ENCODE measurements at places on chromosomes 3 and 15.

GRCh38 chr3:40745381-40746106, 220.8 kb downstream of the ZNF621 start:
- DNase-seq, result no peak

DNA sequence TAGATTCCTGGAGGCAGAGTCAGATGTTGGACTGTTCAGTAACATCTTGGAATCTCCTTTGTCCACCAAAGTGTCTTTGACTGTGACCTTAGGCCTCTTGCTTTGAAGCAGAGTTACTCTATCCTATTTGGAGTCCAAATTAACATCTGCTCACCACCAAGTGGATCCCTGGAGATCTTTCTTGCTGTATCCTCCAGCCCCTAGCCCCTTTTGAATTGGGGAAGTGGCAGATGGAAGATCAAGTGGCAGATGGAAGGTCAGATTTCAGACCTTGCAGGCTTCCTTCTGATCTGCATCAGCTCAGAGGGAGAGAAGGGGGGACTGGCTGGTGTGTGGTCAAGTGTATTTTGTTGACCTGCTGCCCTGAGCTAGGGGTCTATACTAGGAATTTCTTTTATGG, 125.0 kb upstream of the ROPN1 start:
- DNase-seq, result no peak

GRCh38 chr15:87477737-87478686, 778.5 kb downstream of the NTRK3 start:
- peak; percentile 56 for DNase-seq

GRCh38 chr15:62517541-62517940, 352.5 kb upstream of the C2CD4B start:
- no peak for DNase-seq

- DNase-seq, result no peak
These were observed 9.0 kb downstream of the GMNC start for GRCh38 chr3:190853464-190853863.

DNA sequence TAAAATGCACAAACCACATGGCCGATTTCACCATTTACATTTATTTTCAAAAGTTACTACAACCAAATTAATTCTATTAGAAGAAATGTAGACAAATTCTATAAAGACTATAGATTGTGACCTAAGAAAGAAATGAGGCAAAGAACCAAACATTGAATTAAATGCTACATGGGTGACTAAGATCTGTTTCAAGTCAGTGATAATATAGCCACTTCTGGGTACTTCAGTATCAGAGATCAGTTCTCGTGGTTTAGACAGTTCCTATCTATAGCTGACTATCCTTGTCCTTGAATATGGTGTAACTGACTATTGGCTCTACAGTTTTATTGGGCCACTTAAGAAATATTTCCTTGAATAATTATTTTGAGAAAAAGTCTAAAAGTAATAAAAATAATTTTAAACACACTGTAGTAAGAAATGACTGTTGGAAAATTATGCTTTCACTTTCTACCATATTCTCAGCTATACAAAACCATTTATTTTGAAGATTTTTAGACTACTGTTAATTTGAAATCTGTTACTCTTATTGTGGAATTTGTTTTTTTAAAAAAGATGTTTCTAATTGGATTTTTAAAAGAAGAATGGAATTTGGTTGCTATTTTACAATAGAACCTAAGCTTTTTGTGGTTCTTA, 14.1 kb downstream of the KCNMB3 start:
- DNase-seq, result no peak

DNA sequence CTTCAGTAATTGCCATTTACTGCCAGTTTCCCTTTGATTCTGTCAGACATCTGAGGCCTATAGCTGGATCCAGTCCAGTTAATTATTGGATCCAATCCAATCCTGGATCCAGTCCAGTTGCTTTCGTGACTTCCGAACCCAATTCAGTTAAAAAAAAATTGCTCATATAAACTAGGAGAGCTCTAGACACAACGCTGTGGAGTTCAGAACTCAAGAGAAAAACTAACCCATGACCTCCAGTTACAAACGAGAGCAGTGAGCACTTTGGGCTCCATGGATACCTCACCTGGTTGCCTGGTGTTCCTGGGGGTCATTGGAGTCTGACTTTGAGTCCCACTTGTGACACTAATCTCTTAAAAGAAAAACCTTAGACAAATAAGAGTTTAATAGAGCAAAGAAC, 269.8 kb downstream of the THSD4 start:
- no peak for DNase-seq

DNA sequence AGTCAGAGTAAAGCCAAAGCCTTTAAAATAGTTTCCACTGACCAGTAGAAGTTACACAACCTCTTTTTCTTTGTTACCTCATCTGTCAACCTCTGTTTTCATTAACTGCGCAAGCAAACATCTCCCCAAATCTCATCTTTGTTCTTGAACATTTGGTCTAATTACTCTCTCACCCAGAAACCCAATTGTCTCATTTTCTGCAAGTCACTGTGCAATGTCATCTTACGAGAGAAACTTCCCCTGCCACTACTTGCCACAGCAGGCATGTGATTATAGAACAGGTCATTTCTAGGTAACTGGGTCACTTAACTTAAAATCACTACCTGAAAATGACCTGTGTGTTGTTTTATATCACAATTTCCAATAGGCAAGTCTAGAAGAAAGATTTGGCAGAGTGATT, 159.4 kb downstream of the SI start:
- no peak for DNase-seq

GRCh38 chr3:178054471-178054870, 481.8 kb upstream of the KCNMB2 start:
- no peak for DNase-seq

DNA sequence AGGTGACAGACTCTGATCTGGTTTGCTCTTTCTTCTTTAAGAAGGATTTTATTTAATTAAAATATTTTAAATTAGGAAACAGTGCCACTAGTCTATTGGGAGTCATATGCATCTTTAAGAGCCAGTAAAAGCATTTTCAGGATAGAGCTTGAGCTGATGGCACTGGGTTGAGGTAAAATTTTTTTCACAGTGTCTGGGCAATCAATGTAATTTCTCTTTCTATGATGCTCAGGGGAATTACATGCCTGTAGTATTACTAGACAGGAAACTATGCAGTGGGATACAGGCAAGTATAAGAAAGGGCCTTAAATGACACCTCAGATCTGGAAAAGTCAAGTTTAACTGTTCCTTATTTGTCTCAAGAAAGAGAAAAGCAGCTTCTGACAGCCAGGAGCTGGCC, 76.4 kb downstream of the GAP43 start:
- DNase-seq, result no peak

DNA sequence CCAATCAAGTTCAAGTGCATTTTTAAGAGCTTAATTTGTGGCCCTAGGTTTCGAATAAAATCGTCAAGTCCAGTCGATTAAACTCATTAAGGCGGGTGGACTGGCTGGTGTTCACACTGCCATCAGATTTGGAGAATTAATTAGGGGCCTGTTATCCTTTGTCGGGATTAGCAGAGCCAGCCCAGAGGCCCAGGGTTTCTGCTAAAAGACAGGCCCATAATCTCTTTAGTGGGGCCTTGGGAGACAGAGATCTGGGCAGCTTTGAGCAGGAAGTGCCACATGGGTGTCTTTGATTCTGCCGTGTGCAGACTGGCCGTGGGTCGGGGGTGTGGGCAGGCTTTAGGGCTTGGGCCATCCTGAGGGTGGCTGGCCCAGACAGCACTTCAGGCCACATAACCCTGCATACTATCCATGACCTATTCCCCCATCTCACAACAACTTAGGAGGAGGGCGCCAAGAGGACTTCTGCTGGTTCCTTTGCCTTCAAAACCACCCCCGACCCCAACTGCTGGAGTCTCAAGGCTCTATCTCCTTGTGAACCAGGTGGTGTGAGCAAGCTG, 94.7 kb downstream of the PLXNA1 start:
- no peak for DNase-seq

GRCh38 chr3:170144437-170144843, 37.1 kb downstream of the PHC3 start:
- no peak for DNase-seq

DNA sequence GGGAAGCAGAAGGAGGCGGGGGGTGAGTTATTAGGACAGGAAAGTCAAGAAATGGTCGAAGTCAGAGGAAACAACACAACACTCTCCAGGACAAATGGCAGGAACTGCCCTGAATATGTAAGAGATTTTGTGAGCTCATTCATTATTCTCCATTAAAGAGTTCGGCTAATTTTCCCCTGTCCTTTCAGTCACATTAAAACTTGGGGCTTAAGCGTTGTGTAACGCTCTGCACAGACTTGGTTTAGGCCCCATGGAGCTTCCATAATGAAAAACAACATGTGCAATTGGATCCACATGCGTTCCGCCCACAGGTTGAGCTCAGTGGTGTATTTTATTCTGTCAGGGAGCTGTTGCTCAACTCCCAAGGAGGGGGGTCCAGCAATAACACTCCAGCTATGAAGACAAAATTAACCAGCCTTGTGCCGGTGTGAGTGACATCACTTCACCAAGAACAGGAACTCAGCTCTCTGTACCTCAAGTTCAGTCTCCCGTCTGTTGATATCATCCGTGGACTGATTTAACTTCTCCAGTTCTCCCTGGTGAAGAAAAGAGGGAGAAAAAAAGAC, 2.3 kb downstream of the SH3BP5 start:
- no peak for DNase-seq

DNA sequence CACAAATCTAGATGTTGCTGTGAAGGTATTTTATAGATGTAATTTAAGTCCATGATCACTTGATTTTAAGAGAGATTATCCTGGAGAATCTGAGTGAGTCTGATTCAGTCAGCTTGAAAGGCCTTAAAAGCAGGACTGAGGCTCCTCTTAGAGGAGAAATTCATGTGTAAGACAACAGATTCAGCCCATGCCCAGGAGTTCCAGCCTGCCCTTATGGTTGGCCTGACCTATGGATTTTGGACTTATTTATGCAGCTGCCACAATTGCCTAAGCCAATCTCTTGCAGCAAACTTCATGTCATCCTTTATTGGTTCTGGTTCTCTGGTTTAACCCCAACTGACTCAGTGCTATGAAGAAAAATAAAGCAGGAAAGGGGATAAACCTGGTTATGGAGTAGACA, 296.5 kb upstream of the RASGRP1 start:
- no peak for DNase-seq

GRCh38 chr3:70824078-70824477, 511.6 kb upstream of the MDFIC2 start:
- DNase-seq, result no peak

GRCh38 chr3:176041812-176042211, 1155.5 kb downstream of the TBL1XR1 start:
- no peak for DNase-seq

- DNase-seq, result no peak
These were observed 1.8 kb downstream of the UNC13C start for GRCh38 chr15:53980021-53980420.

- no peak for DNase-seq
These were observed 62.5 kb downstream of the VPS13C start for GRCh38 chr15:61997786-61998185.

DNA sequence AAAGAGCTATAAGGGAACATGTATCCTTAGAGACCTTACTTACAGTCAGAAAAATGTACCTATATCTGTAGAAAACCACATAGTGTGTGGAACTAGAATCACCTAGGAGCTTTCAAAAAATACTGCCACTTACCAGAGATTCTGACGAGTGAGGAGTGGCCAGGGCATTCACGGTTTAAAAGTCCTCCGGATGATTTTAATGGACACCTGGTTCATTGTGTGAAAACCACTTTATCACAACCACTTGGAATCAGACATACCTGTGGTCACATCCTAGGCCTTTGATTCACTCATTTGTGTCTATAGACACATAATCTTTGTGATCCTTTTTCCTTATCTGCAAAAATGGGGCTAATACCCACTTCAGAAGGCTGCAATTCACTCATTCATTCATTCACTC, 159.8 kb downstream of the MBNL1 start:
- no peak for DNase-seq

DNA sequence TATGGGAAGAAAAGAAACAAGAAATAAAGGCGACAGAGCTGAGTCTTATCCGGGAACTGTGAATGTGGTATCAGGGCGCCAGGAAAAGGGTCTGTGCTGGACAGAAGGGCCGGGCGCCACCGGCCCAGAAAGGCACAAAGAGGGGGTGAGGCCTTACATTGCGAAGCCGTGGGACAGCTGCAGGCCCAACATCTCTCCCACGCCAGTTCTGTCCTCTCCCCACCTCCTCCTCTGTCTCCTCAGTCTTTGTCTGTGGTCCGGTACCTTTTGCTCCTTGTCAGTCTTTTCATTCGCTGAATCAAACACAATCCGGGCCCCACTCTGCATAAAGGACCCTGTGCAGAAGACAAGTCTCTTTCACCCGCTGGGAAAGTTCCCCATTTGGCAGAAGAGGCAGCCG, 81.8 kb downstream of the LRIG1 start:
- DNase-seq, result no peak

DNA sequence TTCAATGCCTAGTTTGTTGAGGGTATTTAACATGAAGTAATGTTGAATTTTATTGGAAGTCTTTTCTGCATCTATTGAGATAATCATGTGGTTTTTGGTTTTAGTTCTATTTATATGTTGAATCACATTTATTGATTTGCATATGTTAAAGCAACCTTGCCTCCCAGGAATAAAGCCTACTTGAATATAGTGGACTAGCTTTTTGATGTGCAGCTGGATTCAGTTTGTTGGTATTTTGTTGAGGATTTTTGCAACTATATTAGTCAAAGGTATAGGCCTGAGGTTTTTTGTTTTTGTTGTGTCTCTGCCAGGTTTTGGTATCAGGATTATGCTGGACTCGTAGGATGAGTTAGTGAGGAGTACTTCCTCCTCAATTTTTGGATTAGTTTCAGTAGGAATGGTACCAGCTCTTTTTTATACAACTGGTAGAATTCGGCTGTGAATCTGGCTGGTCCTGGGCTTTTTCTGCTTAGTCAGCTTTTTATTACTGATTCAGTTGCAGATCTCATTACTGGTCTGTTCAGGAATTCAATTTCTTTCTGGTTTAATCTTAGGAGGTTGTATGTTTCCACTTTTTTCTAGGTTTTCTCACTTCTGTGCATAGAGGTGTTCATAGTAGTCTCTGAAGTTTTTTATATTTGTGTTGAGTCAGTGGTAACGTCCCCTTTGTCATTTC, 209.8 kb upstream of the RBMS3 start:
- no peak for DNase-seq

DNA sequence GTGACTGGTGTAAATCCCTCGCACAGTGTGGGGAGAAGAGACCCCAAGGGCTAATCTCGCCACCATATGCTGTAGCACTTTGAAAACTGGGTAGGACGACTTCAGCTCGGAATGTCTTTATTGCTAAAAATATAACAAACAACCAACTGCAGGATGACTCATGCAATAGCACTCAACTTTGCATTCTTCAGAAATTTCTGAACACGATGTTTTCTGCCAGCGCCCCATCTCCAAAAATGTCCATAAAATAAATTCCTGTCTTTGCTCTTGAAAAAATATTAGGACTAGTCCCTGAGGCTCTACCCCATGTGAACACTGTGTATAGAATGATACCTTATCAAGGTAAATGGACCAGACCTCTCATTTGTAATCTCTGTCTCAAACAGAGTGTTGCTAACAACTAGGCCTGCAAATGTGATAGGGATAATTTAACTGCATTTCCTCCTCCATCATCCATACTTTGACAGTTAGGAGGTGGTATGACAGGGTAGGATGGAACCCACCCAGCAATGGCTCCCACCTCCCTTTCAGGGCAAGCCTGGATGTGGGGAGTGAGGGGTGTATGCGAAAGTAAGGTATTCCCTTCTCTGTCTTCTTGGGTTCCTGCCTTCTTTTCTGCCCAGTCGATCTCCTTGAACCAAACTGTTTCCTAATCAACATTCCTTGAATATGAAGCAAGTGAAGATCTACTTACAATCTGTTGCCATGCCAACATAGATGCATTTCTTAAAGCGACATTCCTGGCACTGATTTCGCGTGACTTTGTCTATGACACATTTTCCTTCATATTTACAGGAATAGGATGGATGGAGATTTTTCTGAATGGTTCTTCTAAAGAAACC, 201.1 kb downstream of the NR1D2 start:
- no peak for DNase-seq

GRCh38 chr3:152176241-152176640, 92.5 kb upstream of the MBNL1 start:
- DNase-seq, result no peak
